Stimulated activated CD8-positive, alpha-beta memory T cell treated with anti-CD3 and anti-CD28 coated beads, Interleukin-2, amount 100 ng/mL, for 1 hour (primary cell): ENCODE measurements at places on chromosomes 16 and 17.

DNA sequence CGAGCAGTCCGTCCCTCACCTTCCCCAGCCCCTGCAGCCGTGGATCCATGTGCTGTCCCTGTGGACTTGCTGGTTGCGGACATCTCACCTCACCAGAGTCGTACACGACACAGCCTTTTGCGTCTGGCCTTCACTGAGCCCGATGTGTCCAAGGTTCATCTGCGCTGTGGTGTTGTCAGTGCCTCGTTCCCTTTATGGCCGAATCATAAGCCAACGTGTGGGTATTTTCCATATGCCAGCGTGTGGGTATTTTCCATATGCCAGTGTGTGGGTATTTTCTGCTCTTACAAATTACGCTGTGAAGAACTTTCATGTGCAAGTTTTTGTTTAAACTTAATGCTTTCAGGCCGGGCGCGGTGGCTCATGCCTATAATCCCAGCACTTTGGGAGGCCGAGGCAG is 31.6 kb downstream of the TBCD start:
- no peak for DNase-seq

DNA sequence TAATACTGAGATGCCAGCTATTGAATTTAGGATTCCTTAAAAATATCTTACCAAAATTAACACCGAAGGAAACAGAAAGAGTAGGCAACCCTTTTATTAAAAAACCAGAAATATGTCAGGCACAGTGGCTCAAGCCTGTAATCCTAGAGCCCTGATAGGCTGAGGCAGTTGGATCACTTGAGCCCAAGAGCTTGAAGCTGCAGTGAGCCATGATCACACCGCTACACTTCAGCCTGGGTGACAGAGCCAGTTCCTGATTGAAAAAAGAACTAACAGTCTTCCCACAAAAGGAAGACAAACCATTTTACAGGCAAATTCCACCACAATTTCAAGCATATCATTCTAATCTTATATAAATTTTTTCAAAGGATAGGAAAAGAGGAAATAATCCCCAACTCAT is 15.6 kb downstream of the SLFN12 start:
- DNase-seq = no peak

DNA sequence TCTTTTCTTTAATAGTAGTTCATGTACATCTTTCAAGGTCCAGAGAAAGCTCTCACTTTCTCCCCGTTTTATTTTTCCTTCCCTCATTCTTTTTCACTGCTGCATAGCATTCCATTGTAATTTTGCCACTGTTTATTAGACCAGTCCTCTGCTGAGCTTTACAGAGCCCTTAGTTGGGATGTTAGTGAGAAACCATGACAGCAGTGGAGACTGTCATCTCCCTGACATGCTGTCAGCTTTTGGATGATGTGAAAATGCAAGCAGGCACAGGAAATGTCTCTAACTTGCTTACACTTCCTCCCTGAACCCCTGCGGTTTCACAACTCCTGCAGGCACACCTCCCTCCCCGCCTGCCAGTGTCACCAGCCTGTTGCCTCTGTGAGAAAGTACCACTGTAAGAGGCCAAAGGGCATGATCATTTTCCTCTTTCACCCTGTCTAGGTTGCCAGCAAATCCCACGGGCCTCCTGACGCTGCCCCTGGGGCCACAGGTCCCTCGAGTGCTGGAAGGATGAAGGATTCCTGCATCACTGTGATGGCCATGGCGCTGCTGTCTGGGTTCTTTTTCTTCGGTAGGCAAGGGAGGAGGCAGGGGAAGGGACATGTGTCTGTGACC is at the start of gene ITGAL:
TSS of gene ITGAL (plus strand) at position 415 of the 615 bp plus-strand sequence. CDS start at position 511, 96 bp downstream.
- peak; percentile 64 for DNase-seq

DNA sequence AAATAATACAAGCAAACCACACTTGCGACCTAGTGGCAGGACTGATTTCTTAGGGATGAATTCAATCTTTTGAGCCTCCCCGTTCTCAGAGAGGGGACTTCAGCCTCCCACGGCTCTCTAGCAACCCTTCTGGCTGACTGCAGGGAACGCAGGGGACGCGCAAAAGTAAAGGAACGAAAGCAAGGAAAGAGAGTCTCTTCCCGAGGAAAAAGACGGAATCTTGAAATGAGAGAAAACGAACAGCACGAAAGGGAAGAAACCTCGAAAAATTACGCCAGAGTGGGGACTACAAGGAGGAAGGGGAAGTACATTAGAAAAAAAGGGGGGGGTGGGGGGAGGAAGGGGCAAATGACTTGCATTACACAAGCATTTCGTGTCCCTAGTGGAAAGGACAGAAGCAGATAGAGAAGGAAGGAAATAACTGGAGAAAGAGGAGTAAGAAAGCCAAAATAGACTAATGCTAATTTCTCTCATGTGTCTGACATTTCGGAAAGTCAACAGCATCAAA is 1.2 kb downstream of the GRB2 start:
- DNase-seq = no peak

GRCh38 chr17:82938486-82938872 is 98.7 kb upstream of the ZNF750 start:
- no peak for DNase-seq

DNA sequence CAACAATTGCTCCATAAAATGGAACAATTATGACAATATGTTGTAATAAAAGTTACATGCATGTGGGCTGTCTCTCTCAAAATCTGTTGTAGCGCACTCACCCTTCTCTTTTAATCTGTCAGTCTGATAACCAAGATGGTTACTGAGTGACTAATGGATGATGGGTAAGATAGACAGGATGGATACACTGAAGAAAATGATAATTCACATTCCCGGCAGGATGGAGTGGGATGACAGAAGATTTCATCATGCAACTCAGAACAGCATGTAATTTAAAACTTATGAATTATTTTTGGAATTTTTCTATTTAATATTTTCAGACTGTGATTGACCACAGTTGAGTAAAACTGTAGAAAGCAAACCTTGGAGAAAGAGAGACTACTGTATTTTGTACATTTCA is 30.5 kb downstream of the CDH13 start:
- no peak for DNase-seq
